Mesenchymal stem cell (in vitro differentiated cells and primary cell): ENCODE measurements at places on chromosomes 12 and 14.

DNA sequence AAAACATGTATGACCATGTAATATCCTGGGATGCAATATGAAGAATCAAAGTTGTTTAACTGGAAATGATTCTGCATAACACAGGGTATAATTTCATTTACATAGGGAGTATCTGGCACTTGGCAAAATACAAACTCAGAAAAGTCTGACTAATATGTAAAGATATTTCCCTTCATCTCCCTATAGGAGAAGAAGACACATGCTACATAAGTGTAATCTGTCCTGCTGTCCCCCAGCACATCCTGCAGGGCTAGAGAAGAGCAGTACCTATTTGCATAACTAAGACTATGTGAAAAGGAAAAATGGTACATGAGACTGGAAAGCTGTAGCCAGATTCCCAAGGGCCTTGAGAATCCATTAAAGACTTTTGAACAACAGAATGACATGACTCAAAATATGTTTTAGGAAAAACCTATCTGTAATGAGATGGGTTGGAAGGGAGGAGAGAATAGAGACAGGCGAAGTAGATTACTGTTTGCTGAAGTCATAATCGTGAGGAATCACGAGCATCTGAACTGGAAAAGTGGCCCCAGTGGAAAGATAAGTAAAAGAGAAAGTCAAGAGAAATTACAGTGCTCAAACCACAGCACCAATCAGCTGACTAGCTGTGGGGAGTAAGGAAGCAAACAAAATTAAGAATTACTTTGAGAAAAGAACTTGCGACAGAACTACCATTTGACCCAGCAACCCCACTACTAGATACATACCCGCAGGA lies 155.1 kb upstream of the HMGA2 start:
- DNase-seq, result peak; percentile 49

DNA sequence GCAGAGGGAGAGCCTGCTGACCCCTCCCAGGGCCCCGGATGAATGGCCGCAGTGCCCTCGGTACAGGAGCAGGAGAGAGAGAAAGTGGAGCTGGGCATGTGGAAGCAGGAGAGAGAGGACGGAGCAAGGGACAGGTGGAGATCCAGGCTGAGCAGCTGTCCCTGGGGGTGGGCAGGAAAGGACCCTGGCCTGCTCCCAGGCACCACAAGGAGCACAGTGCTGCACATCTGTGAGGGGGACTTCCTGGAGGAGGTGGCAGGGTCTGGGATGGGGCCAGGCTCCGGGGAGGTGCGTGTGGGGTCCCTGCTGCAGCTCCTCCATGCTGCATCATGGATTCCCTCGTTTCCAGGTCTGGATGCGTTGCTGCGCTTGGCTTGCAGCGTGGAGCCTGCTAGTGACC lies 13.0 kb upstream of the DLK1 start:
- DNase-seq, result no peak

DNA sequence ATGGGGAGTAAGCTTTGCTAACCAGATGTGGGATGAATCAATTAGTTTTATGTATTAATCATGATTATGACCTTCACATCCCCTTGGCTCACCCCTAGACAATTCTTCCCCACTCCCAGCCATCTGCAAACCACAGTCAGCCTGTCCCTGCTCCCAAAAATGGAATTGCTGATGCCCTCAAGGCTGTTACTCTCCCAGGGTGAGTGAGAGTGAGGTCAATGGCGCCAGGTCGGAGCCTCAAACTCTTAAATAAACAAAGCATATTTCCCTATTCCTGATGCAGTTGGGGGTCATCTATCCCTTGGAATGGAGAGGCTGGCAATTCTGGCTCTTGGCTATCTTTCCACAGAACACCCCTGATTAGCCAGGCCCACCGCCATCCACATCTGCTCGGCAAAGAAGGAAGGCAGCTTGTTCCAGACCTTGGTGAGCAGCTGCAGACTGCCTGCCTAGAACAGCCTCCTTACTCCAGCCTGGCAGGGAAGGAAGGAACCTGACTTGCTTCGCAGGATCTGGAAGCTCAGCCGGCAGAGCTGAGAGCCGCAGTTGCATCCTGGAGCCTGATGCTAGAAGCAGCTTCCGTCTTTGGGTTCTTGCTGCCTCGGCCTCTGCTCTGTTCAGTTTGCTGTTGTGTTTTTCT lies 57.0 kb downstream of the SMUG1 start:
- DNase-seq, result no peak

- no peak for DNase-seq
These were observed 701.2 kb upstream of the FBXO33 start for GRCh38 chr14:40133463-40133862.

DNA sequence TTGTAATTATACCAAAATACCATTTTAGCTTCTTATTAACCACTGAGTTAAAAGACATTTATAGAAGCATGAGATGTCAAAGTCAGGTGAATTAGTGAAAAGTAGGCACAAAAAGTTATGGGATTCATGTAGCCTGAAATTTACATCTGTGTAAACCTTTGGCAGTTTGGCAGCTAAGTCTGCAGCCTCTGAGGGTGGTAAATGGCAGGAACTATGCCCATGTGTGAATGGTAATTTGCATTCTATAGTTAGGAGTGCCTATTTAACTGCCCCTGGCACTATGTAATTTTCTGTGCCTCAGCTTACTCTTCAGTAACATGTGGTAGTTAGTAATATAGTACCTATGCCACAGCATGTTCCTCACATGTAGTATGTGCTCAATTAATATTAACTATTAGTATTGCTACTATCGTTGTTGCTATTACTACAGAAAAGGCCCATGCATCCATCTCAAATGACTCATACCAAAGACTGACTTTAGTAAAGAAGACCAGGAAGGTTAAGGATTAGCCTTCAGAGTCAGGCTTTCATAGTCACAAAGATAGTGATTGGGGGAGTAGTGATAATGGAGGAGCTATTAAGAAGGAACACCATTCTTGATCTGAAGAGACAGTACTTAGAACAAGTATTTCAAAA lies 258.7 kb upstream of the BTG1 start:
- DNase-seq, result no peak

DNA sequence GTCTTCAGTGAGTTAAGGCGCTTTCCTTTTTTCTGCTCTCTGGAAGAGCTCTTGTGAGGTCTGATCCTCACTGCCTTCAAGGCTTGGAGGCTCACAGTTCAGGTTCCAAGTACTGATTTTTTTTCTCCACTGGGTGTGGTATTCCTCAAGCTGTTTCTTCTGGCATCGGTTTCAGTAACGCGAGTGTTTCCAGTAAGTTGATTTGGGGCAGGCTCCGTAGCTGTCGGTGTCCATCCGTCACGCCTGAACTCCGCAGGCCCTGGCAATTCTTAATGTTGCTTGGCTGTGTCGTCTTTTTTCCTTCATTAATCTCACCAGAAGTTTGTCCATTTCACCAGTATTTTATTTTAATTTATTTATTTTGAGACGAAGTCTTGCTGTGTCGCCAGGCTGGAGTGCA lies 30.6 kb downstream of the LRCOL1 start:
- no peak for DNase-seq
